SJCRH30 (cell line): ENCODE measurements at places on chromosomes 7 and 10. TPM values are rescaled to one million over a fixed set of nuclear protein-coding genes. Genes with fewer than 3 reads are reported as not detected.

- no peak overlapping the region for H3K4me3 ChIP-seq
- no peak overlapping the region for H3K27ac ChIP-seq
- no peaks in the 10 kb centered on the region for H3K4me1 ChIP-seq
- H3K36me3 ChIP-seq = no peaks in the 10 kb centered on the region
- no peaks in the 10 kb centered on the region for H3K27me3 ChIP-seq
Measured at GRCh38 chr10:42999385-43000020, 77.4 kb upstream of the RET start.

Gene AS3MT
- total RNA-seq = 13.7 and 14.8 TPM in 2 replicates

Gene INHBA
- total RNA-seq = 0.08 TPM in 1 of 2 replicates, not detected in the other

Gene CACNA2D1
- total RNA-seq = 16.7 and 25.4 TPM in 2 replicates

GRCh38 chr7:2063563-2064260 lies 169.0 kb downstream of the MAD1L1 start:
- H3K4me3 ChIP-seq = no peak overlapping the region
- no peaks in the 10 kb centered on the region for H3K4me1 ChIP-seq
- H3K27ac ChIP-seq = no peak overlapping the region

Gene PKD1L1
- total RNA-seq = 0.02 and 0.03 TPM in 2 replicates

- peaks cover 26% of the 10 kb centered on the region for H3K36me3 ChIP-seq
- no peak for DNase-seq
- no peak overlapping the region for H3K4me3 ChIP-seq
Measured at GRCh38 chr7:155733582-155734444, 78.5 kb downstream of the SHH start.

GRCh38 chr10:23171232-23171876 lies 20.8 kb upstream of the PTF1A start:
- no peaks in the 10 kb centered on the region for H3K27me3 ChIP-seq
- DNase-seq = peak; percentile 60
- no peak overlapping the region for H3K4me3 ChIP-seq
- no peak overlapping the region for H3K27ac ChIP-seq
- H3K4me1 ChIP-seq = no peaks in the 10 kb centered on the region

GRCh38 chr10:77185696-77186095 lies 451.9 kb downstream of the KCNMA1 start:
- H3K27ac ChIP-seq = no peak overlapping the region
- H3K36me3 ChIP-seq = no peaks in the 10 kb centered on the region
- H3K4me1 ChIP-seq = no peaks in the 10 kb centered on the region; the same call in 1 of the 2 replicates
- H3K4me3 ChIP-seq = no peak overlapping the region
- H3K27me3 ChIP-seq = 0 out of 2 replicates have a peak, but pooled peaks cover 6% of the 10 kb centered on the region

Gene MUC3A
- total RNA-seq = 0.02 TPM in 1 of 2 replicates, not detected in the other

Gene EPHB6
- total RNA-seq = 0.10 and 0.14 TPM in 2 replicates

Gene PNLIP
- not detected in 2 replicates for total RNA-seq

- no peak overlapping the region for H3K27ac ChIP-seq
- no peak for DNase-seq
- no peaks in the 10 kb centered on the region for H3K36me3 ChIP-seq
- no peak overlapping the region for H3K4me3 ChIP-seq
- H3K27me3 ChIP-seq = no peaks in the 10 kb centered on the region
Measured at GRCh38 chr10:49668684-49669083, 10.8 kb upstream of the C10orf53 start.
